ENCODE measurements at places on chromosomes 2 and 18.

DNA sequence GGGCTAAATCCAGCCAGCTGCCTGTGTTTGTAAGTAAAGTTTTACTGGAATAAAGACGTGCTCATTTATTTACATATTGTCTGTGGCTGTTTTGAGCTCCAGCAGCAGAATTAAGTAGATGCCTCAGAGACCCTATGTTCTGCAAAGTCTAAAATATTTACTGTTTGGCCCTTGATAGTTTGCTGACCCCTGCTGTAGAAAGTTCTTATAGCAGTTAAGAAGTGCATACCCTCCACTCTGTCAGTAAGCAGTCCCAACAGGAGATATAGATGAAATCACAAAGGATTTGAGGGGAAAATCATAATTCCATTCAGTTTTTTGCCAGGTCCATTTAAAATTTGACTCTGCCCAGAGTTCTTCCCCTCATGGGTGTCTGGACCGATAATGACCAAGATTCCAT, 50.1 kb upstream of the ITM2C start:
- no peak for DNase-seq

DNA sequence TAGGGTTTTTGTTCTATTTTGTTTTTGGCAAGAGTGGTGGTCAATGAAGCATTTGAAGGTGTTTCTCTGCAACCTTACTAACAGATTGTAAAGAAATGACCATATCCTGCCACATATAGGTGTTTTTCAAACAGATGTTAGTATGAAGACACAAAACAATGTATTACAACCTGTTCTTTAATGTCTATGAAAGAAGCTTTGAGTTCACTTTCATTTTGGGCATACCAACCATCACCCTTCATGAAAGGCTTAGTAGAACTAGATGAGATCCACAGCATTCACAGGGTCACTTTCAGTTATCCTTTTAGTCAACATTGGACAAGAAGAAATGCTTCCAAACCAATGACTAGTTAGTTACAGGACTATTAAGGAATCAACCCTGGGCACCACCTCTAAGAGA, 95.1 kb downstream of the EHBP1 start:
- DNase-seq = no peak

DNA sequence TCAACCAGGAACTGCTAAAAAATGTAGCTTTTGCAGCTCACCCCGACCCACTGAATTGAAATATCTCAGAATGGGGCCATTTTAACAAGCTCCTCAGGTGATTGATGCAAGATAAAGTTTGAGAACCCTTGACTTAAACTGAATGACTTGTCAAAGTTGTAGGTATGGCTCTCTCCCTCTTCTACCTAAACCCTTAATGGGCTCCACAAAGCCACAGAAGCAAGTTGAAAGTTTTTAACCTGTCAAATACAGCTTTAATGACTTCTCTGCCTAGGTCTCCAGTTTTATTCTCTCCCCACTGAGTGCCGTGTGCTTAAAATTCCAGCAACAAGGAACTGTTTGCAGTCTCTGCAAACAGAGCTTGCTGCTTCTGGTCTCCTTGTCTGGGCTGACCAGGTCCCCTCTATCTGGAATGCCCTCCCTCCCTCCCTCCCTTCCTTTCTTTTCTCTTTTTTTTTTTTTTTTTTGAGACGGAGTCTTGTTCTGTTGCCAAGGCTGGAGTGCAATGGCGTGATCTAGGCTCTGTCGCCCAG, 19.7 kb upstream of the RNF125 start:
- DNase-seq = no peak

DNA sequence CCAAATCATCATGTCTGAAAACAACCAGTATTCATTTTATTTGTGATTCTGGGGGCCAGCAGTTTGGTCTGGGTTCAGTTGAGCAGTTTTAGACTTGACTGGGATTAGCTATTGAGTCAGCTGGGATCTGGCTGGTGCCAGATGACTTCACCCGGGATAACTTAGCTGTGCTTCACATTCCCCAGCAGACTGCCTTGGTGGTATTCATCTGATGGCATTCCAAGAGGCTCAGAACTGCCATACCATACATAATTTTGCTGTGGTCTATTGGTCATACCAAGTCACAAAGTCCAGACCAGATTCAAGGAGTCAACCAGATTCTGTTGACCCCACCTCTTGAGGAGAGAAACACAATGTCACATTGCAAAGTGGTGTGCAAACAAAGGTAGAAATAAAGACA, 7.8 kb upstream of the FSHR start:
- no peak for DNase-seq

DNA sequence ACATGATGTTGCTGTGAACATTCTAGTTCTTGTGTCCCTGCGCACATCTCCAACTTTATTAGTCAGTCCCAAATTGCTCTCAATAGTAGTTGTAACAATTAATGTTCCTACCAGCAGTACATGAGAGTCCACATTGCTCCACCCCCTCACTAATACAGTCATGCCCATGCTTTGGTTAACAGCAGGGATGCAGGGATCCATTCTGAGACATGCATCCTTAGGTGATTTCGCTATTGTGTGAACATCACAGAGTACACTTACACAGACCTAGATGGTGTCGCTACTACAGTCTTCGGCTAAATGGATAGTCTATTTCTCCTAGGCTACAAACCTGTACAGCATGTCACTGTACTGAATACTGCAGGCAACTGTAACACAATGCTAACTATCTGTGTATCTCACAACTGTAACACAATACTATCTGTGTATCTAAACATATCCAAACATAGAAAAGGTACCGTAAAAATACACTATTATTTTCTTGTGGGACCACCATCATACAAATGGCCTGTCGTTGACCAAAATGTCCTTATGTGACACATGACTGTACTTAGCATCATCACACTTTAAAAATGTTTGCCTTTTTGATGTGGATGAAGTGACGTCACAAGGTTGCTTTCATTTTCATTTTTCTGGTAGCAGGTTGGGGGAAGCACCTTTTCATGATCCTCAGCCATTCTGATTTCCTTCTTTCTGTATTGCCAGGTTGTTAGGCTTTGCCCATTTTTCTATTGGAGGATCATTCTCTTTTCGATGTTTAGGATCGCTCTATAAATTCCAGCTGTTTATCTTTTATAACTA, 82.9 kb upstream of the RNF152 start:
- no peak for DNase-seq

DNA sequence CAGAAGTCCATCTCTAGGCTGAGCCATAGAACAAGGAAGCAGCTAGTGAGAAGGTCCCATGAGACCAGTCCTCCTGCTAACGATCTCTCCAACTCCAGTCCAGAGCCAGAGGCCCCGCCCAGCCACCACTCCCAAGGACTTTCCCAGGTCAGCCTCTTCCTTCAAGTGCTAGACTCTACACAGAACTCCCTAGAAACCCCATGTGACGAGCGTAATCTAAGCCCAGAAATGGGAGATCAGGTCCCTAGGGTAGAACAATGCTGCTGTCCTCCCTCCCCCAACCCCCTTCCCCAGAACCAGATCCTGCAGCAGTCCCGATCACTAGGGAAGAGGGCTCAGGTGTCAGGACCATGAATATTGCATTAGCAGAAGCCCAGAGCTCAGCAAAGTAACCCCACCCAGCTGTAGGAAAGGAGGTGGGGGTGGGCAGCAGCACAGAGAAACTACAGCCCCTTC, 6.9 kb downstream of the DCTN1 start:
- DNase-seq = no peak

- peak; percentile 90 for DNase-seq
These were observed 27.9 kb downstream of the RMND5A start for GRCh38 chr2:86747711-86748639.

GRCh38 chr2:33616873-33617272, 17.8 kb upstream of the FAM98A start:
- no peak for DNase-seq
